T follicular helper cell (primary cell): ENCODE measurements at places on chromosomes 6 and 20.
A peak's percentile ranks its signal among the peaks of the same experiment; 100 is the strongest.

- no peak for DNase-seq
These were observed 128.8 kb downstream of the PHF3 start for GRCh38 chr6:63764318-63764916.

- no peak for DNase-seq
These were observed 30.5 kb upstream of the HFE start for GRCh38 chr6:26056583-26057350.

DNA sequence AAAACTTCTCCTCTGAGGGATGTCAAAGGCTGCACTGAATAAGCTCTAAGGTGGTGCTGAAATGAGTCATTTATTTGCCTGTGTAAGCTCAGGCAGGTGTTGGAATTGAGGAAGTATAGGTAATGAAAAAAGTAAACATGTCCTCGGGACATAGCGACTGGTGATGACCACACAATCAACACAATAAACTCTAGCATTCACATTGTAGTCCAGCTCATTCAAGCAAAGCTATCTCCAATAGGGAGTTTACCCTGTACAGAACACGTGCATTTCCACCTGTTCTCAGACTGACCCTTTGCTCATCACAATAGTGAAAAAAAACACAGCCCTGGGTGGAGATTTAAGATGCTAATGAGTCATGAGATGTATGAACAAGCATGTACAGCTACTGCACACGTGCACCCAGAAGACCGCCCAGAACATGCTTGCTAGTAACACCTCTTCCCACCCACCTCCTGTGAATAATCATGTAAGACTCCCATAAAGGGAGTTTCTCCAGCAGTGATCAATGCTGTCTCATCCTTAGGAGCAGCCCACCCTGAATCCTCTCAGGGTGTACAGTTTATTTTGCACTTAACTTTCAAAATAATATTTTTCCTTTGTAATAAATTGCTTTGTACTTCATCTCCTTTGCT, 33.0 kb upstream of the POU5F1 start:
- peak; percentile 43 for DNase-seq

DNA sequence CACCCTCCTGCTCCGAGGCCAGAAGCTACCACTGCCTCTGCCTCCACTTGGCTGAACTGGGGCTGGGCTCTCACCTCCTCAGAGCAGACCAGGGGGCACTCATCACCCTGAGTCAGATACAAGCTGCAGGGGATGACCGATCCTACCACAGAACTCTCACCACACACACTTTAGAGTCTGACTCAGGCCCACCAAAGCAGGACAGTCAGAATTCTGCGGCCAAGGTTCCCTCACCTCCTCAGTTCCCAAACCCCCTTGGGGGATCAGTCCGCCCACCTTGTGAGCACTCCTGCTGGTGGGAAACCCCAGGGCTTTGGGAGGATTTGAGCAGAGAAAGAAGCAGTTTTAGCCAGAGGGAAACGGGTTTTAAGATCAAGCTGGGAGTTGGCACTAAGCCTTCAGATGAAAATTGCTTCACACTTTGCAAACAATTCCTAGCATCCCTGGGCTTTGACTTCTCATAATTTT, 587.8 kb upstream of the JAG1 start:
- DNase-seq = no peak

GRCh38 chr20:33320006-33320405, 37.0 kb downstream of the BPIFB1 start:
- DNase-seq = no peak

- no peak for DNase-seq
These were observed 81.9 kb downstream of the ZMYND8 start for GRCh38 chr20:47274401-47275108.

- DNase-seq = no peak
These were observed 201.9 kb downstream of the LY86 start for GRCh38 chr6:6790393-6790792.
